Non-pigmented ciliary epithelial cell (primary cell): ENCODE measurements at places on chromosomes 7 and 10.

GRCh38 chr7:36151921-36152755, 916 bp upstream of the EEPD1 start:
- DNase-seq = no peak

DNA sequence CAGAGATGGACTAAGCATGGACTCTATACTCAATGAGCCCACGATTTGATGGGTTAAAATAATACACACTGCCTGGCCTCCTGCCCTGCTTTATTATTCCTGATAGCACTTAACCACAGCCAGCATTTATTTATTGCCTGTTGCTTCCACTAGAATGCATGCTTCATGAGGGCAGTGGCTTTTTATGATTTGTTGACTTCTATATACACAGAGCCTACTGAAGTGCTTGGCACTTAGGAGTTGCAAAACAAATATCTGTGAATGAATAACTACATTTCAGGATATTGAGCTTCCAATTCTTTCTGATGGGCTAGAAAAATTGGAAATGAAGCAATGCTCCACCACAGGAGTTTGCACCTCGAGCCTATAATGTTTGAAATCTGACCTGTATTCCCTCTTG, 513.6 kb upstream of the ZMIZ1 start:
- no peak for DNase-seq

GRCh38 chr10:50572017-50572491, 51.7 kb downstream of the SGMS1 start:
- no peak for DNase-seq

DNA sequence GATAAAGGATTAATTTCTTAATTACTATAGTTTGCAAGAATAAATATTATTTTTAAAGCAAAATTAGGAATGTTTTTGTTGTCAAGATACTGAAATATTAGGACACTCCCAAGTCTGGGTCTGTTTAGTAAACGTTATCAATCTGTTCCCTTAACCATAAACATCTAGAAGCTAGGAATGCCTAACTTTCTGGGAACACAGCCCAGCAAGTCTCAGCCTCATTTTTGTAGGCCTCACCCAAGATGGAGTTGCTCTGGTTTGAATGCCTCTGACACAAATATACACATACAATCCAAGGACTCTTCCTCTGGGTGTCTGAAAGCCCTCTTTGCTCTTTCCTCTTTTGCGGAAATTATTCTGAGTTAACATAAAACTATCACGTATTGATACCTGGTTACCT, 487.4 kb upstream of the CELF2 start:
- no peak for DNase-seq
